NCI-H524 (cell line): ENCODE measurements at places on chromosomes 2 and 18.

GRCh38 chr18:49723648-49724180 is 89.6 kb downstream of the ACAA2 start:
- DNase-seq = no peak

DNA sequence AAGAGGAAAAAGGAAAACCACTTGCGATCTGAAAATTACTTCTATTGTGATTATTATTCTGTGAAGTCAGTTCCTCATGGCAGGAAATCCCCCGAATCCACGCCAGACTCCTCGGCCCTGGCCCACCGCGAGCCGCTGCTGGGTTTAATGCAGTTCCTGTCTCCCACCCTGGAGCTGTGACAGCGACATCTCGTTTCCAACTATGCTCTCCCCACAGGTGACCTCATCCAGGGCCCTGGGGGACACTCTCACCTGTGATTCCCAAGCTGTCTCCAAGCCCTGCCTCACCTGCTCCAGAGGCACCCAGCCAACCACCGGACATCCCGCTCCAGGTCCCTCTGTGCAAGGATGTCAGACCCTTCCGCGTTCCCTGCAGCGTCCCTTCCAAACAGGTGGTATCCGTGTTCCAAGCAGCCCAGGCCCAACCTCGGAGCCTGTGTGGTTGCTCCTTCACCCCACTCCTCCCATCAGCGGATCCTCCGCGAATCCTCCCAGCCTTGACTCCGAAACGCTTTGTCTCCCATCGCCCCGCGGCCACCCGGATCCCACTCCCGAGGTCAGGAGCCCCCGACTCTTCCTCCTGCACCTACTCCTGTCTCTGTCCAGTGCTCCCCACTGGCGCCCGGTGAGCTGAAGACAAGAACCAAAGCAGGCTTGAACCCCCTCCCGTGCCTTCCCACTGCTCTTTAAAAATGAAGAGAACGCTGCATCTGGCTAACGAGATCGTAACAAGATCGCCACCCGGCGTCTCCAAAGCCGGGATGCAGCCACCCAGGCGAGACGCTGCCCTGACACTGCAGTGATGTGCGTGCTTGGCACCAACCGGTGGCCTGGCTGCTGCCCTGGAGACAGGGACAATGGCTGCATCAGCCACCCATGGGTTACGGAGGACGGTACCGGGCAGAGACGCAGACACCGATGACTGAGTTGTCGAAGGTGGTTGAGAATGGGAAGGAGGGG is 96.5 kb downstream of the NDUFA10 start:
- DNase-seq = peak; percentile 5

- no peak for DNase-seq
Observed at GRCh38 chr2:222017252-222017850, 281.4 kb downstream of the PAX3 start.

DNA sequence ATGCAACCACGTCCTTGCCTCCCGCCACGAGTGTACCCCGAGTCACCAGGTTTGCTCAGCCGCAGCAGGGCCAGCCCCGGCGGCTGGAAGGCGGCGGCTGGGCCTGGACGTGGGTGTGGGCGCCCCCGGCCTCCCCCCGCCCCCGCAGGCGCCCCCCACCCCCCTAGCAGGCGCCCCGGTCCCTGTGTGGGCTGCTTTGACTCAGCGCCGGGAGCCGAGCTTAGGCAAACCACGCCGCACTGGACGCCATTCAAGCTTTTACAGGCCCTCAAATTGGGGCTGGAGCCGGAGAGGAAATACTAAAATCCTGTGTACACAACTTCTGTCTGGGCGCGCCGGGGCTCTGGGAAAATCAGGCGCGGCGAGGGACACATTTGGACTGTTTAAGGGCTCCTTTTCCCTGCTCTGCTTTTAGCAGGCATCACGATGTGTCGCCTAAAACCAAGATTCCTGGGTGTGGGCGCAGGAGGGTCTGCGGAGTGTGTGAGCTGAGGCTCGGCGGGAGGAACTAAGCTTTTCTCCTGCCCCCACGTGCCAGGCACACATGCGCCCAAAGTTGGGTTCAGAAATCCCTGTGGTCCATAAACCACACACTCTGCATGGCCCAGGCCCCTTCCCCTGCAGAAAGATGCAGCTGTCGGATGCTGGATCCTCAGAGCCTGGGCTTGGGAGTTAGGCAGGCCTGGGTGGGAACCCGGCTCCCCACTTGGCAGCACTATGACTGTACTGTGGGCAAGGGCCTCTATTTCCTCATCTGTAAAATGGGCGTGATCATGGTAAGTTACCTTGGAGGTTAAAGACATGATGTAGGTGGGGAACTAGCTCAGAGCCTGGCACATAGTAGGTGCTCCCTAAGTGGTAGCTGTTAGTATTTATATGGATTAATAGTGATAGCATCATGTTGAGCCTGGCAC is 57.6 kb downstream of the ATOH8 start:
- no peak for DNase-seq

DNA sequence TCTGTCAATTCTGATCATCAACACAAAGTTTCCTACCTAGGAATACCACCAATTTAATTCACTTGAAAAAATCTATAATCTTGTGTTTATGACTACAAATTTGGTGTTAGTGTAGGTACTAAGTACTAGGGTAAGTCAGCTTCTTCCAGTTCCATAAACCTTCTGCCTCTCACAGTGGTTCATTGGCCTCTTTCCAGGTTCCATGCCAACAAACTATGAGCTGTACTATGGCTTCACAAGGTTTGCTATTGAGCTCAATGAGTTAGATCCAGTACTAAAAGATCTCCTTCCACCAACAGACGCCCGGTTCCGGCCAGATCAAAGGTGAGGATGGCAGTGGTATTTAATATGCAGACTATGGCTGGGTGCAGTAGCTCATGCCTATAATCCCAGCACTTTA is 58.8 kb downstream of the PRKRA start:
- no peak for DNase-seq

DNA sequence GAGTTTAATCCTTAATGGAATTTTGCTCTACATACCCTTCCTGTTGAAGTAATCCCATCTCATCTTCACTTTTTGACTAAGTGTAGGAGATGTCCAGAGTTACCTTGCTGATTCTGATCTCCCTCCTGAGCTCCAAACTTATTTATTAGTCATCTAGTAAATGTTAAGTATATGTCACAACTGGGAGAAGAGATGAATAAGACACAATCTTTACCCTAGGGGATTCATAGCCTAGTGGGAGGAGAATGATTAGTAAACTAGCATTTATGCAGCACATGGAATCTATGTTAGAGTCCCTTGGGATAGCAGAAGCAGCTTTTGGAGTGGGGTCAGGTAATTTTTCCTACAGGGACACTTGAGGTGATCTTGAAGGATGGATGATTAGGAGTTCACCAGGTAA is 20.7 kb downstream of the ACVR2A start:
- no peak for DNase-seq

DNA sequence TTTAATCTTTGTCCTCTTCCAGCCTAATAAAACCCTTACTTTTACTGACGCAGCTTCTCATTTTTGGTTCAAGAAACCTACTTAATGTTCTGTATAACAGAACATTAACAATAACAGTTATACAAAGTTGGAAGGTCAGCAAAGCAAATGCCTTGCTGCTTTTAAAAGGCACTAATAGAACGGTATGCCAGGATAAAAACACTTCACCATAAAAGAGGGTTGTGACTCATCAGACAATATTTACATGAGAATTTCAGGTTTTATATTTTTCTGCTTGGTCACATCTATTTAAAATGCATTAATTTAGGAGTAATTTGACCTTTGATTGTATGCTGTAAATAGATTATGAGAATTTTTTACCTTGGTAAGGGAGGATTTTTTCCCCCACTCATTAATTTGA is 3.0 kb downstream of the KLHL41 start:
- DNase-seq = no peak
